H1 (cell line): ENCODE measurements at places on chromosomes 5 and 9. TPM values are rescaled to one million over a fixed set of nuclear protein-coding genes. Genes with fewer than 3 reads are reported as not detected.

GRCh38 chr9:83521411-83521810 lies 16.8 kb downstream of the FRMD3 start:
- H3K4me3 ChIP-seq = no peak overlapping the region
- no peak overlapping the region for H3K27ac ChIP-seq
- no peaks in the 10 kb centered on the region for H3K4me1 ChIP-seq
- no peaks in the 10 kb centered on the region for H3K36me3 ChIP-seq

GRCh38 chr9:129596541-129597331 lies 24.2 kb downstream of the C9orf50 start:
- H3K4me3 ChIP-seq = peak overlapping the region; percentile 70
- H3K27me3 ChIP-seq = peaks cover 16% of the 10 kb centered on the region
- peaks cover 26% of the 10 kb centered on the region for H3K4me1 ChIP-seq
- no peak for DNase-seq

DNA sequence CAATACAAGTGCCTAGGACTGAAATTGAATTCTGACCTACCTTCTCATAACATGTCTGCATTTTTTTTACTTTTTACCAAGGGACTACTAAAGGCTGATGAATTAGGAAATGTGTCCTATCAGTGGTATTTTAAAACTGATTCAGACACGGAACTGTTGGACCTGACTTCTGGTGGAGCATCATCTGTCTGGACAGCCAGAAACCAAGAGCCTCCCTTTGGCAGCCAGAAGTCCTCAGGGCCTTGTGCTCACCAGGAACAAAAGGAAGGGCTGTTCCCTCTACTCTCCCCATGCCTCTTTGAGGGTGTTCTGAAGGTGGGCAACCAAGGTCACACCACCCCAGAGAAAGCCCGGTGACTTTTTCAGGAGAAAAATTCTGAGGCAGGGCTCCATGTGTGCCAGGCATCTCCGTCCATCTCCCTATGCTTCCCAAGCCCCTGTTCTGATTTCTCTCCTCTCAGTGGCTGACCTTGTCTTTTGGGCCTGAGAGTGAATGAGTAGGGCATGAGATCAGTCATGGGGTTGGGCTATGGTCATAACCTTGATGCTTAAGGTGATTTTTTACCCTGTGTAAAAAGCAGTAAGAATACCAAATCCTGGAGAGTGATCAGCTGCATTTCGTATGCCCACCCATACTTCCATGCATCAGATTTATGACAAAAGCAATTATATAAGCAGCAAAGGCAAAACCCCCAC lies 143.7 kb downstream of the SCAMP1 start:
- no peaks in the 10 kb centered on the region for H3K27me3 ChIP-seq
- no peak overlapping the region for H3K4me3 ChIP-seq
- H3K36me3 ChIP-seq = no peaks in the 10 kb centered on the region
- no peak for DNase-seq
- no peak overlapping the region; the same call in 1 of the 2 replicates for H3K27ac ChIP-seq

Gene EQTN
- polyA plus RNA-seq = 0.23 TPM in 1 of 2 replicates, not detected in the other

Gene CCDC152
- polyA plus RNA-seq = 1.8 and 2.6 TPM in 2 replicates
